Activated CD4-positive, CD25-positive, alpha-beta regulatory T cell treated with anti-CD3 and anti-CD28 coated beads, Interleukin-2, amount 50 U/mL, for 72 hours (primary cell): ENCODE measurements at places on chromosomes 11 and 22.

DNA sequence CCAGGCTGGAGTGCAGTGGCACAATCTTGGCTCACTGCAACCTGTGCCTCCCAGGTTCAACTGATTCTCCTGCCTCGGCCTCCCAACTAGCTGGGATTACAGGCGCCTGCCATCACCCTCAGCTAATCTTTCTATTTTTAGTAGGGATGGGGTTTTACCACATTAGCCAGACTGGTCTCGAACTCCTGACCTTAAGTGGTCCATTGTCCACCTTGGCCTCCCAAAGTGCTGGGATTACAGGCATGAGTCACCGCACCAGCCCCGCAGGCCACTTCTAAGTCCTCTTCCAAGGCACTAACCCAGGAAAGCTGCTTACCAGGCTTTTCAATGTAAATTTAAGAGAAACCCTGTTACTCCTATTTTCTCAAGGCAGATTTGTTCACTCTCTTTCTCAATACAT lies 50.4 kb downstream of the DENND5A start:
- DNase-seq, result no peak

DNA sequence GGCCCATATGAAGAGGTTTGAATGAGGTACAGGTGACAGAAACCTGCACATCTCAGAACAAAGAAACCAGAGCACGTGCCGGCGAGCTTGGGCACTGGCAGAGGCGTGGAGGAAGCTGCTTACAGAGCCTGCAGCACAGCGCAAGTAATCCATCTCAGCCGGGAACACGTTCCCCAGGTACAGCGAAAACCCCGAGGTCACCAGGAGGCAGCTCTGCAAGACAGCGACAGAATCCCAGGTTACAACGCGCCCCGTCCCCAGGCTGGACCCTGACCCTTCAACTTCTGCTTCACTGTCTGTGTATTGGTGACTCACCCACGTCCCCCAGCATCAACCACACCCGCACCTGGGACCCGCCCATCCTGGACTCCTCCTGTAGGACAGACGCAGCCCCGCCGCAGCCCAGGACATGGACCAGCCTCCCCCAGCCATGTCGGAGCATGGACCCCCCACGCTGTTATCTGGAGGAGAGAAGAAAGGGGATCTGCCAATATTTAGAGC lies 2.2 kb downstream of the MLC1 start:
- DNase-seq, result no peak

DNA sequence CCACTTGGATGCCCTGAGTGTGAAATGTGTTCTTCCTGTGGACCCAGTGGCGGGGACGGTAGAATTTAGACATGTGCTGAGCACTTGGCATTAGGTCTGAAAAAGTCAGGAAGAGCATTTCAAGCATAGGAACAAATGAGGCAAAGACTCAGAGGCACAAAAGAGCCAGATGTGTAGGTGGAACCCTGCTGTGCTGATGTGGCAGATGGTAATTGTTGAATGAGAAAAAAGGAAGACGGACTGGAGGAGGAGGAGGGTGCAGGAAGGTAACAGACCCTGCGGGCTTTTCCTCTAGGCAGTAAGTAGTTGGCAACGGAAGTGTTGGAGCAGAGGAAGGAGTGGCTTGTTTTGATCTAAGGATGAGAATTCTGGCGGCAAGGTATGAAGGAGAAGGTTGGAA lies 985.8 kb downstream of the TBC1D22A start:
- no peak for DNase-seq

- DNase-seq, result no peak
These were observed 2.7 kb downstream of the TMEM123 start for GRCh38 chr11:102449651-102450570.

GRCh38 chr22:43409046-43409445 lies 2.8 kb upstream of the MPPED1 start:
- no peak for DNase-seq

DNA sequence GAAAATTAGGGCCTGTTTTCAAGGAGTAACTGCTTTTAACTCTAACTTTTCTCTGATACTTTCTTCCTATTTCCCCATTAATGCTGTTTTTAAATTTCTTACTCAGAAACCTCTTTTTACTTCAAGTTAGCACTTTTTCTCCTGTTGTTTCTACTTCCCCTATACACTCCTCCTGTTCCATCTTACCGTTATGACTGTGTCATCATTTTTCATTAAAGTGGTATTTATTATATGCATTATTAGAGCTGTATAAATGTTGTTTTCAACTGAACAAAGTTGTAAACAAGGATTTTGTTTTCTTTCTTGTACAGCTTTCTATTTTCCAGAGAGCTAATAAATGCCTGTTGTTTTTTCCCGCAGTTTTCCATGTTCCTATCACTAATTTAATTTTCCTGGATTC lies 84.6 kb downstream of the EXT2 start:
- DNase-seq, result no peak

DNA sequence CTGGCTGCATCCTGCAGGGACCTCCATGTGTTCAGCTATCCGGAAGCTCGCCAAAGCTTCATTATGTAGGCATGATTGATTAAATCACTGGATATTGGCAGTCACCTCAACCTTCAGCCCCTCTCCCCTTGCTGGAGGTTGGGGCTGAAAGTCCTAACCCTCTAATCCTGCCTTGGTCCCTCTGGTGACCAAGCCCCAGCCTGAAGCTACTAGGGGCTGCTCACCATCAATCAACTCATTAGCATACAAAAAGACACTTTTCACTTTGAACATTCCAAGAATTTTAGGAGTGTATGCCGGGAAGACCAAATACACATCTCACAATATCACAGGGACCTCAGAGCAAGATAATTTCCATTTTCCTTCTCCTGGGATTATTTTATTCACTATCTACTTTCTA lies 38.8 kb upstream of the TPBGL start:
- no peak for DNase-seq

DNA sequence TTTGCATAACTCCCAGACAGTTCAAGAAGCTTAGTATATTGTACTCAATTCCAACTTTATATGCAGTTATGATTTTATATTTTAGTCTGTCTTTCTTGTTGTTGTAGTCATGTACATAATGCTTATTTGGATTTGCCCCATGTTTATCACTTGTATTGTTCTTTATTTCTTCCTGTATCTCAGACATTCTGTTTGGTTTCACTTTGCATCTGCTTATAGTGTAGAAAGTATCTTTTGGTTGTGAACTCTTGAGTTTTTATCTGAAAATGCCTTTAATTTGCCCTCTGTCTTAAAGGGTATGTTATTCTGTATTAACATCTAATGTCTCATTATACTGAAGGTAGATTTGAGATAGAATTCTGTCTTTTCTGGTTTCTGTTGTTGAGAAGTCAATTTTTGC lies 275.4 kb downstream of the DYNC2H1 start:
- no peak for DNase-seq

DNA sequence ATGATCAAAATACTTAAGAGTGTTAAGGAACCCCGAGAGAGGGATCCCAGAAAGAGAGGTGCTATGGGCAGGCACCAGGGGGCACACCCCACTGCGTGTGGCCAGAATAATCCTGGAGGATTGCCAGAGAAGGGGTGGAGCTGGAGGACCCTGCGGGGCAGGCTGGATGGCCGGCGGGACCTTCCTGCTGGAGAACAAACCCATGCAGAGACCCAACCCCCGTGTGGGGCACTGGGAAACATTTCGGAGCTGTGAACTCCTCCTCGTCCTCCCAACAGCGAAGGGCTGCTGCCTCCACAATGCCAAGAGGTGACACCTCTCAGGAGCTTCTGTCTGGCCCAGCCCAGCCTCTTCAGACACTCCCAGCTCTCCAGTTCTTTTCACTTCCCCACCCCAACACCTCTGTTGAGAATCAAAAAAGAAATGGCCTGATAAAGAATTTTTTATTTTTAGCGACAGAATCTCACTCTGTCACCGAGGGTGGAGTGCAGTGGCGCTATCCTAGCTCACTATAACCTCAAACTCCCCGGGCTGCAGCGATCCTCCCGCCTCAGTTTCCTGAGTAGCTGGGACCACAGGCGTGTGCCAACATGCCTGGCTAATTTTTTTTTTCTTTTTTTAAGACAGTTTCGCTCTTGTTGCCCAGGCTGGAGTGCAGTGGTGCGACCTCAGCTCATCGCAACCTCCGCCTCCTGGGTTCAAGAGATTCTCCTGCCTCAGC lies 25.6 kb downstream of the RHOD start:
- no peak for DNase-seq

DNA sequence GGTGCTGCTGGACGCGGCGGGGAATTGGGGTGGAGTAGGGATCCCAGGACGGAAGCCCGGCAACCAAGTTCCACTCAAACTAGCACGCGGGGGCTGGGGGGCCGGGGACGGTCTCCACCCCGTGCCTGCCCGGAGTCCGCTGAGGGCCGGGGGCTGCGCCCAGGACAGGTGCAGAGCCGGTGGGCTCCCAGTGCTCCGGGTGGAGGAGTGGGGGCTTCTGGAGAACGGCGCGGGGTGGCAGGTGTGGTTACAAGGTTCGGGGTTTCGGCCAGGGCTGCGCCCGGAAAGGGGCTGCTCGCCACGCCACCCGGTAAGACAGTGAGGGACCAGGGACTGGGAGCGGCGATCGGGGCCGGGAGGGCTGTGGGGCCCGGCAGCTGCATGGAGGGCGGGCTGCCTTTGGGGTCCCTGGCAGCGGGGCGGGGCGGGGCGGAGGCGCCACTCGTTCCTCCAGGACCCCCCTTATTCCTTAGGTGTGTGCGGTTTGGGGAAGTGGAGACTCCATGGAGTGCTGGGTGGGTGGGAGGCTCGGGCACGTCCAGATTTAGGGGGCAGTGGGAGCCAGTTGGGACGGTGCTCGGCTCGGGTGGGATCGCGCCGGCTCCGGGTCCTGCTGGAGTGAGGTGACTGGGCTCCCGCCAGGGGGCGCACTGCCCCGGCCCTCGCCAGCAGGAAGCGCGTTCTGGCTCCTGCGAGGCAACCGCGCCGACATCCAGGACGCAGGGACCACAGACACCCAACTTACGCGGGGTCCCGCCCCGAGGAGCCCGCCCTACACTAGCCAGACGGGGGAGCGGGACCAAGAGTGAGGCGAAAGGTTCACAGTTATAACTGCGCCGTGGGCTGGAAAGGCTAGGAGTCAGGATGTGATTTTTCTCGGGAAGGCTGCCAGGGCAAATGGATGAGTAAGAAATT lies 868 bp downstream of the TSPAN18 start:
- DNase-seq, result peak; percentile 78

DNA sequence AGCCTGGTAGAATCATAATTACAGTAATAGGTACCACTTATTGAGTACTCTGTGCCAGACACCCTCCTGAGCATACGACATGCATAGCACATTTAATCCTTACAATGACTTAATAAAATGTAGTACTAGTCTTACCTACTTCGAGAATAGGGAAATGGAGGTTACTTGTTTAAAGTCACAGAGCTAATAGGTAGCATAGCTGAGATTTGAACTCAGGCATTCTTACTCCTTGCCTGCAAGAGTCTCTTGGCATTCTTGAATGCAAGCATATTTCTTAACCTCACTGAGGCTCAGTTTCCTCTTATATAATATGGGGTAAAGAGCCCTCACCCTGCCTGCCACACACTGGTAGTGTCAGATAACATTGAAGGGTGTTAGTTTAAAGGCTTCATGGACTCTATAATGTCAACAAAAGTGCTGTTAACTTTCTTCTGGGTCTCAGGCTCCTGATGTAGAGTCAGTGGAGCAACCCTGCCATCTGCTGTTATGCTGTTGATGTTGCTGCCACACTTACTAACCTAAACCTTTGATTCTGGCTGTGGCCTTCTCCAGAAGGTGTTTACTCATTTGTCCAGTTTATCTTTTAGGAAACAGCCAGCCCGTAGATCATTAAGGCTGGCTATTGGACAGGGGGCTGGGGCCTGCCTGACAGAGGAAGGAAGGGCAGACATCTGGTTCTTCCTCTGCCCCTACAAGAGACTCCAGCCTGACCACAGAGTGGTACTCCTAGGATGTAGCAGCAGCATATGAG lies 18.9 kb downstream of the LIMK2 start:
- DNase-seq, result no peak

- peak; percentile 72 for DNase-seq
These were observed 77.9 kb upstream of the TOP3B start for GRCh38 chr22:22060200-22061084.

DNA sequence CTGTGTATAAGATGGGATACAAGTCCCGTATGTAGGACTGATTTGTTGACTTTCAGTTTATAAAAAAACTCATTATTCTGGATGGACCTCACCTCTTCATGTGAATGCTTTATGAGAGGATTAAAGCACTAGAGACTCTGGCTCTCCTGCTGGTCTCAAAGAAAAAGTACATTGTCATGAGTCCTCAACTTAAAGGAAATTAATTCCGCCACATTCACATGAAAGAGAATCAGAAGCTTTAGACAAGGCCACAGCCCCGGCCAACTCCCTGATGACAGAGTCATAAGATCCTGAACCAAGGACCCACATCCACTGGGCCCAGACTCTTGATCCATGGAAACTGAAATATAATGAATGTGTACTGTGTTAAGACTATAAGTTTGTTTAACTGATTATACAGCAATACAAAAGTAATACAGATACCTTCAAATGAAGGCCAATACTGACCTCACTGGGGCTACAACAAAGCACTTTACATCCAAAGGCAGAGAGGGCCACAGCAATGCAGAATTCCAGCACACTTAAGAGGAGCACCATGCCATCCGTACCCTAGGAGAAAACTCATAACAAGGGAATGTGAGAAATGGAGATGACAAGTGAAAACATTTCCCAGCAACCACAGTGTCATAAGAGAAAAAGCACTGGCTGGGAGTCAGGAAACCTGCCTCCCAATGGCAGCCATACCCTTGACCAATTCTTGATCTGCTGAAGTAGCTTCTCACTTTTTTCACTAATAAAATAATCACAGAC lies 25.4 kb upstream of the MS4A6A start:
- no peak for DNase-seq

DNA sequence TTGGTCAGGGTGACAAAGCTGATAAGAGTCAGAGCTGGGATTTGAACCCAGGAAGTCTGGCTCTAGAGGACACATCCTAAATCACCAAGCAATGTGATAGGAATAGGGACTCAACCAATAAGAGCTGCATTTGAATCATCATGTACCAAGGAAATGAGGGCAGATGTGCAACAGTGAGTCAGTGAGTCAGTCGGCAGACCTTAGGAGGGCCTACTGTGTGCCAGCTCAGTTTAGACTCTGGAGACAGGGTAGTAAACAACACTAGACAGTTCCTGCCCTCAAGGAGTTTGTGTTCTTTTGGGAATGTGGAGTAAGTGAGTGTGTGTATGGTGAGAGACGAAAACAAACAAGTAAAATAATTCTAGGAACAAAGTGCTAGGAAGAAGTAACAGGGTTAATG lies 11.2 kb downstream of the IL10RA start:
- no peak for DNase-seq

DNA sequence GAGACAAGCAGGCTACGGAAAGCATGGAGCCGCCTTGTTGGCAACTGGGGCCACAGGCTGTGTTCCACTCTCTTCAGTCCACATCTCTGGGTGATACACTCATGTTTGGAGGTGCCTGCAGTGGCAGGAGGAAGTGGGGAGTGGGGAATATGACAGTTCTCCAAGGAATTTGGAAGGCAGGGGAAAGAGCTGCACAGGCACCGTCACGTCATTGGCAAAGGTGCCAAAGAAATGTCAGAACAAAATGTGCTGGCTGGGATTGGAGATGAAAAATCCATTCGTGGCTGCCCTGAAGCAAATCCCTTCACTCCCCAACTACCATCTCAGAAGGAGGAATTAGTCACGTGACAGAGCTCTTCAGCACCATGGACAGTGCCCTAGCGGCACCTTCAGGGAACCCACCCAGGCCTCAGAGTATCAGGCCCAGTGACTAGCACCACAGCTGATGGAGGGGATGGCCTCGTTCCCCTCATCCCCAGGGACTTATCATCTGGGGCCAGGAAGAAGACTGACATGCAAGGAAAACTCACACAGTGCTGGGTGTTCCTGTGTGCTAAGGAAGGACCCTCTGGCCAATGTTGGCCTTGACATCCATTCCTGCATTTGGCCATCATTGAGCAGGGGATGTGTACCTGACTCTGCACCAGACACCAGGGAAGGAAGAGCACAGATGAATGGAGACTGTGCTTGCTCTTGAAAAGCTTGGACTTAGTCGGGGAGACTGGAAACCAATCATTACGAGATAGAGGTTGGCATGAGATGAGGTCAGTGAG lies 48.5 kb upstream of the PRDM11 start:
- no peak for DNase-seq
